Activated naive CD4-positive, alpha-beta T cell treated with anti-CD3 and anti-CD28 coated beads for 36 hours (primary cell): ENCODE measurements at places on chromosomes 2 and 18. TPM values are rescaled to one million over a fixed set of nuclear protein-coding genes. Genes with fewer than 3 reads are reported as not detected.

DNA sequence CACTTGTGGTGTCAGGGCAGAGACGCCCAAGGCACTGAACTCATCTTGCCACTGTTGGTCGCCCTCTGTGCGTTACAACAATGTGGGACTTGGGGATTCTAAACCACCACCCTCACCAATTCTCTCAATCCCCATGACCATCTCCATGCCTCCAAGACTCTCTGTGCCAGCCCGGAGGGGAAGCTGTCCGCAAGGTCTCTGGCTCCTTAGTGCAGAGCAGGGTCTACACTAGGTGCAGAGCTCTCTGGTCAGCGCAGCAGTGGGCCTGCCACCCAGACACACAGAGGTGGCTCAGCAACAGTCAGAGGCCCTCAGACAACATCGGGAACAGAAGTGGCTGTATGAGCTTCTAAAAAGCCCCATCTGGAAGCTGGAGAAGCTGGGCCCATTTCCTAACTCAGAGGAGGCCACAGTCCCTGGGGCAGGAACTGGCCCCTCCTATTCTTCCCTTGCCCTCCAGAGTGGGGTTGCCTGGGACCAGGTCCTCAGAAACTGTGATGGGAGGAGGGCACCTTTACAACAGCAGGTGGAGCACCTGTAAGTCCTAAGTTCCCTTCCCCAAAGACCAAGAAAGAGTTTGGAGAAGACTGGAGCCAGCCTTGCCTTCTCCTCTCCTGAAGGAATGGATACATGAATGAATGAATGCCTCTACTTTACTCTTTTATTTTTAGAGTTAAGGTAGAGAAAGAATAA, 37.7 kb downstream of the SERTAD2 start:
- no peaks in the 10 kb centered on the region for H3K36me3 ChIP-seq
- no peaks in the 10 kb centered on the region for H3K27me3 ChIP-seq
- no peaks in the 10 kb centered on the region for H3K4me1 ChIP-seq
- DNase-seq = no peak

Gene ASPRV1
- 0.59 TPM for total RNA-seq

Gene RNF149
- total RNA-seq = 27.1 TPM

Gene ERBB4
- not detected for total RNA-seq
